Mucosa of descending colon (tissue), 3 donors: ENCODE measurements at places on chromosomes 16 and 17. TPM values are rescaled to one million over a fixed set of nuclear protein-coding genes. Genes with fewer than 3 reads are reported as not detected.

MAP2K6 gene
- total RNA-seq, result 146 TPM

RNF167 gene
- total RNA-seq, result 114 TPM

- DNase-seq, result no peak
Observed at GRCh38 chr16:12300490-12300889, 324.0 kb downstream of the SNX29 start.

- DNase-seq, result peak; percentile 81
Observed at GRCh38 chr16:75264999-75265910, 13.8 kb upstream of the BCAR1 start.

- DNase-seq, result no peak
Observed at GRCh38 chr17:9499041-9499440, 76.6 kb downstream of the STX8 start.

DNA sequence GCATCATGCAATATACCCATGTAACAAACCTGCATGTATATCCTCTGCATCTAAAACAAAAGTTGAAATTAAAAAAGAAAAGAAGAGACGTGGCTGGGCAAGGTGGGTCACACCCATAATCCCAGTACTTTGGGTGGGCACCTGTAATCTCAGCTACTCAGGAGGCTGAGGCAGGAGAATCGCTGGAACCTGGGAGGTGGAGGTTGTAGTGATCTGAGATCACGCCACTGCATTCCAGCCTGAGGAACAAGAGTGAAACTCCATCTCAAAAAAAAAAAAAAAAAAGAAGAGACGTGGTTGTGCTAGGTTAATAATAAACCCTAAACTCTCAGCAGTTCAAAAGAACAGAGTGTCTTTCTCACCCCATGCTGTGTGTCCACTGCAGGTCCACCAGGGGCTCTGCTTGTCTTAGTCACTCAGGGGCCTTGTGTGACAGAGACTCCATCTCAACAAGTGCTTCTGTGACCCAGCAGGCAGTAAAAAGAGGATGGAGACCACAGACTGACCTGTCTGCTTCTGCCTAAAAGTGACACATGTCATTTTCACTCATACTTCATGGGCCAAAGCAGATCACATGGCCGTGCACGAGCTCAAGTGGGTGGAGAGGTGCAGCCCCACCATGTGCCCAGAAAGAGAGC is 22.3 kb upstream of the N4BP1 start:
- no peak for DNase-seq

DNA sequence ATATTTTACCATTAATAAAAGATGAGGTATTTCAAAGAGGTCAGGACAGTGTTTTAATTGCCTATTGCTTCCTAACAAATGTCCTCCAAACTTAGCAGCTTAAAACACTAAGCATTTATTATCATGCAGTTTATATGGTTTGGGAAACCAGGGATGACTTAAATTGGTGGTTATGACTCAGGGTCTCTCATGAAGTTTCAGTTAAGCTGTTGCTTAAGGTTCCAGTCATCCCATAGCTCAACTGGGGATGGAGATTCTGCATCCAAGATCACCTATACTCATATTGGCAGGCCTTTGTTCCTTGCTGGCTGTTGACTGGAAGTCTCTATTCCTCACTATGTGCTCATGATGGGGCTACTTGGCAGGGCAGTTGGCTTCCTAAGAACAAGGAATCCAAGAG is 1329.9 kb upstream of the GOT2 start:
- no peak for DNase-seq

GRCh38 chr17:63113167-63113566 is 147.1 kb downstream of the TANC2 start:
- no peak for DNase-seq

DNA sequence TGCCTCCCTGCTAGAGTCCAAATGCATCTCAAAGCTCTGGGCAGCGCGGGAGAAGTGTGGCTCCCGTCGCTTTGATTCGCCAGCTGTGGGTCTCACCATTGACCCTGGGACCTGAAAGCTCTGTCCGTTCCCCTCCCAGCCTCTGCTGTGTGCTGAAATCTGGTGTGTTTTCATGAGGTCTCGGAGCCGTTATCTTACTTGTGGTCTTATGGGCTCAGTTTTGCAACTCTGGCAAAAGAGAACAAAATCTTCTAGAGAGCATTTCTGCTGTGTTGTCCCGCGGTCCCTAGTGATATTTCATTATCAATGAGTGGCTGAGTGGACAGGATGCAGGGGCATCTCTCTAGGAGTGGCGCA is 13.3 kb downstream of the CRISPLD2 start:
- no peak for DNase-seq
